ENCODE measurements at places on chromosomes 6 and 20.

DNA sequence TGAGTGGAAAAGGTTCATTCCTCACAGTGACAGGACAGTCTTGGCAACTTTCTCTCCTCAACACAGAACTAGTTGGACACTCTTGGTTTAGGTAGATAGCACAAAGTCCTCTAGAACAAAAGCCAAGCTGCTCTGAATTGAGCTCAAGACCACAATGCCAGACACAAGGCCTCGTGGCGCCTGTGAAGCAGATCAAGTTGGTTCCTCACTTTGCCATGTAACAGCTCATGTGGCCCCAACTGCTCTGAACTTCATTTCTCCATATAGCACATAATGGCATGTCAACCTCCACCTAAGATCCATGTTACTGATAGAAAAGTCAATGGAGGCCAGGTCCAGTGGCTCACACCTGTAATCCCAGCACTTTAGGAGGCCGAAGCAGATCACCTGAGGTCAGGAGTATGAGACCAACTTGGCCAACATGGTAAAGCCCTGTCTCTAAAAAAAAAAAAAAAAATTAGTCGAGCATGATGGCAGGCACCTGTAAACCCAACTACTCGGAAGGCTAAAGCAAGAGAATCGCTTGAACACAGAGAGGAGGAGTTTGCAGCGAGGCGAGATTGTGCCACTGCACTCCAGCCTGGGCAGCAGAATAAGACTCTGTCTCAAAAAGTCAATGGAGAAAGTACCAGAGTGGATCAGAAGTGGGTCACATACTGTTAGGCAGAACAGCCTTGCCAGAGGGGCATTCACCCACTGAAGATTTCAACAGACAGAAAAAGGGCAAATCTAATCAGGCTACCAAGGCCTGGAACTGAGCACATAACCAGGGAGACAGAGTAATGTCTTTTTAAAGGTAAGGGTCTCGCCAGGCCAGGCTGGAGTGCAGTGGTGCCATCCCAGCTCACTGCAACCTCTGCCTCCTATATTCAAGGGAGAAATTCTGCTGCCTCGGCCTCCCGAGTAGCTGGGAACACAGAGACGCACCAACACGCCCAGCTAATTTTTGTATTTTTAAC is 21.2 kb downstream of the ROMO1 start:
- no peak for DNase-seq

DNA sequence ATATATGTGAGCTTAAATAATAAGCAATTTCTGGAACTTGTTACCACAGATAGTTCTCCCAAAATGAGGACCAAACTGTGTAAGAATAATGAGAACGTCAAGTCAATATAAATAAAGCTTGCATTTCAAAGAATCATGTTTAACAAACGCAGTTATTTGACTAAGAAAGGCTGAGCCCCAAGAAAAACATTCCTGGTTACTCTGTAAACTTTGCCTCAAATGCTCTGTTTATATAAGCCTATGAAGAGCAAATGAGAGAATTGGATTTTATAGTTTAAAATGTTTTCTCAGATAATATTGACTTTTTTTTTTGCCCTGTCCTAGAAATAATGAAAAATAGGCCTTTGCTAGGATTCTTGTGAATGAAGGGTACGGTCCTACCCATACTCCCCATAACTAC is 81.3 kb downstream of the C6orf52 start:
- DNase-seq: peak; percentile 74

- no peak for DNase-seq
Observed at GRCh38 chr20:19991308-19991707, 25.9 kb upstream of the NAA20 start.

- no peak for DNase-seq
Observed at GRCh38 chr20:40508821-40509220, 180.2 kb downstream of the MAFB start.

DNA sequence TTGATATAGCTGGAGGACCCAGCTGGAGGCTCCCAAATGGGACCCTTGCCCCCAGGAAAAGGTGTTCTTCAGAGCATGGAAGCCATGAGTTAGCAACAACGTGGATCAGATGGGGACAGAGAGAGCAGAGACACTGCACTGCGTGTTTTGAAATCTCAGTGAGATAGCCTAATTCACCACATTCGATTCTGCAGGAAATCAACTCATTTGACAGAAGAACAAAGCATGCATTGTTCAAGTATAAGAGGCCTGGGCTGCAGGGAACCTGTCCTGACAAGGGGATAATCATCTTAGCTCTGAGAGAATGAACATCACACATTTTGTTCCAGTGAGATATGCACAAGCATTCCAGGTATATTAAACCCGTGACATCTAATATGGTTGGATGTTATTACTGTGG is 450.2 kb downstream of the CDH26 start:
- DNase-seq: no peak

DNA sequence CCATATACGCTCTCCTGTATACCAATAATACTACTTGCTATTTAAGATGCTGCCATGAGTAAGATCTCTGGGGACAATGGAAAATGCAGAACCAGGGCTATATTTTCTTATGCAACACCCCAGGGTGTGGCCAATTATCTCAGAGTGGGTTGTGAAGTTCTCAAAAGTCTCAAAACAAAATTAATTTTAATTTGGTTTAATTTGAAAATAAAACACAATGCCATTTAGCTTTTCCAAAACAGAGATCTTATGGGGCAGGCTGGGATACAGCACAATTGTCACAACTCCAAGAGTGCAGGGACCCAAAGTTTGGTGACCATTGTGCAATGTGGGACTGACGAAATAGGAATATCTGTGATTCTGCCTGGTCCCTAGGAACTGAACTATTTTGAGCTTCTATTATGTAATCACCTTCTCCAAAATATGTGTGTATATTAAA is 43.1 kb downstream of the MBOAT1 start:
- peak; percentile 8 for DNase-seq

GRCh38 chr6:134205366-134205765 is 112.5 kb downstream of the SGK1 start:
- no peak for DNase-seq

DNA sequence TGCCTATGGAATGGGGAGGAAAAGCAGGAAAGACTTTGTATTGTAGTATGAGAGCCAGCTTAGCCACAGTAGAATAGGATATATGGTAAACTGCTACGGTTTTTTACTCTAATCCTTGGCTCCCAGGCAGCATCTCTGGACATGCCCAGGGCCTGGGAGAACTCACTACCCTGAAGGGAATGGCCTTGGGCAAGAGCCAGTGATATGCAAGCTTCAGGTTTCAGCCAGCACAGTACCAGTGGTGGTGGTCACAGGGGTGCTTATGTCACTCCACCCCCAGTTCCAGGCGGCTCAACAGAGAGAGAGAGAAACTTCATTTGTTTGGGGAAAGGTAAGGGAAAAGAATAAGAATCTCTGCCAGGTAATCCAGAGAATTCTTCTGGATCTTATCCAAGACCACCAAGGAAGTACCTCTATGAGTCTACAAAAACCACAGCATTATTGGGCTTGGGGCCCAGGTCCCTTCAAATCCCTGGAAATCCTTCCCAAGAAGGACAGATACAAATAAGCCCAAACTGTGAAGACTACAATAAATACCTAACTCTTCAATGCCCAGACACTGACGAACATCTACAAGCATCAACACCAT is 121.2 kb downstream of the THBS2 start:
- no peak for DNase-seq

GRCh38 chr20:36155991-36156390 is 1.5 kb downstream of the EPB41L1 start:
- no peak for DNase-seq

DNA sequence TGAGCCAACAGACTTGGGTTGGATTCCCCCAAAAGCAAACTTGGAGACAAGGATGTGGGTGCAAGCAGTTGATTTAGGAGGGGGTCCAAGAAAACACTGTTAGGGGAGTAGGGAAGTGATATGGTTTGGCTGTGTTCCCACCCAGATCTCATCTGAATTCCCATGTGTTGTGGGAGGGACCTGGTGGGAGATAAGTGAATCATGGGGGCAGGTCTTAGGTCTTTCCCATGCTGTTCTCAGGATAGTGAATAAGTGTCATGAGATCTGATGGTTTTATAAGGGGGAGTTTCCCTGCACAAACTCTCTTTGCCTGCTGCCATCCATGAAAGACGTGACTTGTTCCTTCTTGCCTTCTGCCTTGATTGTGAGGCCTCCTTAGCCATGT is 542.6 kb downstream of the DHX35 start:
- no peak for DNase-seq

DNA sequence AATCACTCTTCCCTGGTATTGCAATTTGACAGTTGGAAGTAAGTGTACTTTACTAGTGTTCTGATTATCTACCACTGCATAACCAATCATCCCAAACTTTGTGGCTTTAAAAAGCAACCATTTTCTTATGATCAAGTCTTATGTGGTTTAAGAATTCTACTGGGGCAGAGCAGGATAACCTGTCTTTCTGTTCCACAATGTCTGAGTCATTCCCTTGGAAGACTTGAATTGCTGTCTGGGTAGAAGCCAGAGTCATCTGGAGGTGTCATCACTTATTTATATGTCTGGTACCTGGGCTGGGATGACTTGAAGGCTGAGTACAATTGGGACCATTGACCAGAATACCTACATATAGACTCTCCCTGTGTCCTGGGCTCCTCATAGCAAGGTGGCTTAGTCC is 644.3 kb downstream of the HDGFL1 start:
- peak; percentile 47 for DNase-seq

DNA sequence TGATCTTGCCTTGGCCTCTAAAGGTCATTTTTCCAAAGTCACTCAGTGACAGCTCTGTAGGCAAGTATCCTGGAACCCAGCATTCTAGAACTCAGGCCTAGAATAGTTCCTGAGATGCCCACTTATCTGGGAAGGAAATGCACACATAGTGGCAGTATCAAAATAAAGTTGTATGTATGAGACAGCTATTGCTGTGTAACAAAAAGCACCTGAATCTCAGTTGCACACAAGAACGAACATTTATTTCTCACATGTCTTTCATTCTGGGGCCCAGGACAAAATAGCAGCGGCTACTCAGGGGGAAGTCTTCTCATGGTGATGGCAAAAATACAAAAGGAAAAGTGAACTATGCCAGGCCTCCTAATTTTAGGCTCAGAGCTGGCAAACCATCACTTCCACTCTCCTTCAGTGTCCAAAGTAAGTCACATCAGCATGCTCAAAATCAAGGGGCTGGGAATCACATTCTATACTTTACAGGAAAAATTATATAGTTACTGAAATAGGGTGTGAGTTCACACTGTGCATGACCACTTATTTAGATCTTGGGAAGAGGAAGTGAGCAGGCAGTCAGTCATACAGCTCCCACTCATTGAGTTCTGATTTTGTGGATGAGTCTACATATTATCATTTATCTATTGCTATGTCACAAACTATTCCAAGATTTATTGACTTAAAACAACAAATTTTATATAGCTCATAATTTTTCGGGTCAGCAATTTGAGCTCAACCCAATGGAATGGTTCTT is 133.7 kb upstream of the RIN2 start:
- DNase-seq: no peak

DNA sequence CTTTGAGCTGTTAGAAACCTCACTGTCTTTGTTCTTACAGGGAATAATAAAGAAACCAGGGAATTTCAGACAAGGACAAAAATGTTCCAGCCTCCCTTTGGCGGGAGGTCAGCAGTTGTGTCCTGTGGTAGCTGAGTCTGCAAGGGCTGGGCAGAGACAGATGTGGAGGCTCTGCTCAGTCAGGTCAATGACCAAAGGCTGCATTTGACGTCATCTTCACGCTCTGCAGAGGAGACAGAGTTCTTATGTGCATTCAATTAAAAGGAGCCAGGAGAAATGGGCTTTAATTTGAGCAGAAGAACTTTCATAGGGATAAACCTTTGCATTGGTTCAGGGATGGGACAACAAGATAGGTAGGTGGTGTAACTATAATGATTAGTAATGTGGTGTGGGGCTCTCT is 45.1 kb upstream of the FOXA2 start:
- no peak for DNase-seq

DNA sequence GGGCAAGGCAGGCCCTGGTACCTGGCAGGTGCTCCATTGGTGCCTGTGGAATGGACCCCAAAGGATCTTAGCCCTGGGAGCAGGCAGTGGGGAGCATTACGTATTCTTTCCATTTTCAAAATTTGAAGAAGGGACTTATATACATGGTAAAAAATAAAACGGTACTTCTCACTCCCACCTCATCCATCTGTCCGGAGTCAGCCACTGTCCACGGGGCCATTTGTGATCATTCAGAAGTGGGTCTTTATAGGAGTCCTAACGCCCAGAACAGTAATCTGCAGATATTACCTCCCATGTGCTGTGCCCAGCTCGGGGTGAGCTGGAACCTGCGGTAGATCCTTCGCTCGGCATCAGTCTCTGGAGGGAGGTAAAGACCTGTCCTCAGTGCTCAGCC is 110.4 kb downstream of the SYCP2 start:
- no peak for DNase-seq

GRCh38 chr6:36083446-36083845 is 46.9 kb upstream of the MAPK13 start:
- DNase-seq: no peak

- DNase-seq: no peak
Observed at GRCh38 chr6:169998457-169998856, 247.0 kb downstream of the ERMARD start.

GRCh38 chr6:95159557-95159956 is 417.8 kb upstream of the MANEA start:
- no peak for DNase-seq

DNA sequence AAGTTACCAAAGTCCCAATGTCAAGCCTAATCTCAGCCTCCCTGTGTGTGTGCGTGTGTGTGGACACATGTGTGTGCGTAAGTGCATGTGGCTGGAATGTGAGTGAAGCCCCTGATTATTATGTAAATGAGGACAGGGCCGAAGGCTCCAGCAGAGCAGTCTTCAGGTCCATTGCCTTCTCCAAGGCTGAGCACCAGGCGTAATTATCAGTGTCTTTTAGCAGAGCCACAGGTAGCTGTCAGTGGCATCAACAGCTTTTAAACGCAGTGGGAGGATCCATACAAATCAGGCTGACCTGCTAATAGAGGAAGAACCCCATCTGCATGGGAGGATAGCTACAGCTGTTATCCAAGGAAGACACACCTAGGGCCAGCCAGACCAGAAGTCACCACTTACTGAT is 324.3 kb upstream of the MOCS1 start:
- DNase-seq: no peak

DNA sequence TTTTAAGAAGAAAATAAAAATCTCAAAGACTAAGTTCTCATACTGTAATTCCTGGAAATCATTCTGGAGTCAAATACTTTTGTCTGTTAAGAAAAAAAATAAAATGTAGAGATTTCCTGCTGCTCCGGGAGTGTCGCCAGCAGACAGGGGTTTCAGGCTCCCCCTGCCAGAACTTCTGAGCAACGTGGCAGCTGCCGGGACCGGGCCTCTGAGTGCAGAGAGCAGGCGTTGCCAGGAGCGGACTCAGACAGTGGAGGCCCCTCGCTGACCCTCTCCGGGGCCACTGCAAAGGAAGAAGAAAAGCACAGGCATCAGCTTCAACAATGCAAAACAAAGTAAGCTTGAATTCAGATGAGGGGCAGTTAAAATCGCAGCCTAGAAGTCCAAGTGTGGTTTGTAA is 95.5 kb downstream of the THBS2 start:
- DNase-seq: peak; percentile 79

DNA sequence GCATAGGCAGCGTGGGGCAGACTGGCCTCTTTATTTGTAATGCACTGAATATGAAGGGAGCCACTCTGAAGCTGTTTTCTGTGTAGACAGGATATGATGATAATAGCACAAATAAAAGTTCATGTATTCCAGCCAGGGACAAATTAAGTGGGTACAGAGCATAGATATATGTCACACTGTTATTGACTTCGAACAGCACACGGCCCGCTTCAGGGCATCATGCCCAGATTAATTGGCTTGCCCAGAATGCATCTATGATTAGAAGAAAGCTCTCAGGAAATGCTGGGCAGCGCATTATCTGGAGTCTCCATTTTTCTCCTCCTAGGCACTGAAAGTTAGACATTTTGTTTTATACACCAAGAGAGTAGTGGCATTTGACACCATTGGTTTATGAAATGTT is 26.3 kb upstream of the SASH1 start:
- DNase-seq: no peak
